Right lobe of liver (tissue), 6 donors: ENCODE measurements at places on chromosomes 1 and 21. TPM values are rescaled to one million over a fixed set of nuclear protein-coding genes. Genes with fewer than 3 reads are reported as not detected.

DNA sequence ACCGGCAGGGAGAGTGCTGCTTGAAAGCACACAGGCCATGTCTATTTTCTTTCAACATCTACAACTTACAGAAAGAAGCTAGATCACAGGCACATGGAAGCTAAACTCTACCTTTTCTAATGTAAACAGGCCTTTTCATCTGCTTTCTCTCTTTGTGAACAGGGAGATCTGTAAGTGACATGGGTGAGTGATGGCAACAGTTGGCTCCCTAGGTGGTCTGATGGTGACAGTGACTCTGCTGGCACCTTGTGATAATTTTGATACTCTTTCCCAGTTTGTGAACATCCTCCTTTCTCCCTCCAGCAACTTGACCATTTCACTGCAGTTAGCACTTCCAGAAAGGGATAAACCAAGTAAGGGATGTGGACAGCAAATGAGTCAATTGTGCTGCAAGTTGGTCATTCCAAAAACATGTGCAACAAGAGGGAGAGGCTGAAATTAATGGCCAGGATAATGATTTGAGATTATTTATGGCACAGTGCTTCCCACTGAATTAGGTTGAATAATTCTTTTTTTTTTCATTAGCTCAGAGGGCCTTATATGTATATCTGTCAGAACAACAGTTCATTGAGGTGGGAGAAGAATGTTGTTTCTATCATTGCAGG, 89.5 kb downstream of the XCL2 start:
- H3K36me3 ChIP-seq = no peaks in the 10 kb centered on the region
- H3K27me3 ChIP-seq = no peaks in the 10 kb centered on the region
- no peaks in the 10 kb centered on the region for H3K4me1 ChIP-seq
- no peak for DNase-seq

DNA sequence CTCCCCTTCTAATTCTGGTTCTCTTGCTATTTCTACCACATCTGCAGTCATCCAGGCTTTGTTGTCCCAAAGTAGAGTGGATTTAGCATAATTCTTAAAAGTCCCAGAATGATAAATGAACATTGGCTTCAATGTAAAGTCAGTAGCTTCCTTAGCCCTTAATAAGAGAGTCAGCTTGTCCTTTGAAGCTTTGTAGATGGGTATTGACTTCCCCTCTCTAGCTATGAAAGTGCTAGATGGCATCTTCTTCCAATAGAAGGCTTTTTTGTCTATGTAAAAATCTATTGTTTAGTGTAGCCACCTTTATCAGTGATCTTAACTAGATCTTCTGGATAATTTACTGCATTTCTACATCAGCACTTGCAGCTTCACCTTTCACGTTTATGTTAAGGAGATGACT, 181.4 kb upstream of the B3GALT2 start:
- H3K27me3 ChIP-seq = no peaks in the 10 kb centered on the region
- no peak overlapping the region for H3K4me3 ChIP-seq
- DNase-seq = no peak
- H3K4me1 ChIP-seq = no peaks in the 10 kb centered on the region
- no peak overlapping the region for H3K27ac ChIP-seq

- no peak overlapping the region for H3K27ac ChIP-seq
- H3K27me3 ChIP-seq = no peaks in the 10 kb centered on the region
- H3K4me1 ChIP-seq = no peaks in the 10 kb centered on the region
- DNase-seq = no peak
- H3K4me3 ChIP-seq = no peak overlapping the region
Observed at GRCh38 chr1:17865912-17866739, 111.0 kb downstream of the ACTL8 start.

GRCh38 chr1:200488375-200489165, 78.7 kb upstream of the ZNF281 start:
- no peak overlapping the region for H3K27ac ChIP-seq
- peaks cover 9% of the 10 kb centered on the region for H3K4me1 ChIP-seq
- H3K36me3 ChIP-seq = no peaks in the 10 kb centered on the region
- no peak overlapping the region for H3K4me3 ChIP-seq
- H3K27me3 ChIP-seq = no peaks in the 10 kb centered on the region

DNA sequence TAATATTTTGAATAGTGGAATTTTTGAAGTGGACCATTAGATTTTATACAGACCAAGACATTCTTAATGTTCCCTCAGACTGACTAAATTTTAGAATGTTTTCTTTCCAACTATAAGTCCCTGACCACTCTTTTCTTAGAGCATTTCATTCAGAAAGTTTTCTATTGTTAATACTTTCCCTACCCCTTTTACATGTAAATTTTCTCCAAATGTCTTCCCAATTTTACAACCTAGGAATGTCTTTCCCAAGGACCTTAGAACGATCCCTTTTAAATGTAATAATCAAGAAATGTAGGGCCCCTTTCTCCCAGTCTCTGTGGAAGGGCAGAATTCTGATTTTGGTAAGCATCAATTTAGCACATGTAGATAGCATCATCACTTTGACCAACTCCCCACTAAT, 730.0 kb upstream of the B3GALT2 start:
- no peak overlapping the region for H3K4me3 ChIP-seq
- no peak overlapping the region for H3K27ac ChIP-seq
- no peaks in the 10 kb centered on the region for H3K36me3 ChIP-seq
- H3K4me1 ChIP-seq = no peaks in the 10 kb centered on the region
- H3K27me3 ChIP-seq = no peaks in the 10 kb centered on the region

The CLCA4 gene
- 0.07 TPM for total RNA-seq

The TFAP2E gene
- total RNA-seq = not detected

The SPATA46 gene
- total RNA-seq = not detected

The GPR157 gene
- total RNA-seq = 6.6 TPM
